ENCODE measurements at places on chromosomes 6 and 20.

DNA sequence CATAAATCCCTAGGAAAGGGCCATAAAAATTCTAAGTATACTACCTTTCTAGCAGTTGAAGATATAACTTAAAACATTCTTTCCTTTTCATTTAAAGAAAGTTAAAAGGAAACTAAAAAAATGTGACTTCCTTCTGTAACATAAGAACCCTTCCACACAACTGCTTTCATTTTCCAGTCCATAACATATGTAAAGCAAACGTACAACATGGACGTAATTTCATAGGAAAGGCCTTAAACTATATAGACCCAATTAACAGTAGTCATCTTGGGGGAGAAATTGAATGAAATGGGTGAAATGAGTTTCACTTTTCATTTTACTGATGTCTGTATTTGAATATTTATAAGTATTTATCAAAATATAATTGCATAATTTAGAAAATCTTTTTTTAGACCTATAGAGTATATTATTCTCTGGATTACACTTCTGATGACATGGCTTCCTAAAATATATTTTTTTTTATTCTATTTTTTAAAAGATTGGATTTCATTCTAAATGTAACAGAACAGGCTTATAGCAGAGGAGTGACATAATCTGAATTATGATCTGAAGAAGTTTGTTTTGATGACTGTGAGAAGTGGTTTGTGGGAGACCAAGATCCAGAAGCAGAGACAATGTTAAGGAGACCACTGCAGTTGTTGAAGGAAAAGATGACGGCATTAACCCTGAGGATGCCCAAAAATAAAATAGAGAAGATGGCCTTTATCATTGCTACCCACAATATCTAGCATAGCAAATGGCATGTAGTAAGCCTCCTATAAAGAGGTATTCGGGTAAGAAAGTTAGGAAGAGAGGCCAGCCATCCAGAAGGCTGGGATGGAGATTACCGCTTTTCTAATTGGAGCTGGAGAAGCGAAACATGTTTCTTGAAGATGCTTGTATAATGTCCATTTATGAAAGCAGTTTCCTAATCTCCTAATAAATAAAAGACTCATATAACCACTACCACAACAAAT, 260.4 kb downstream of the PTPRK start:
- no peak for DNase-seq

- no peak for DNase-seq
Observed at GRCh38 chr20:9375221-9375681, 139.1 kb upstream of the LAMP5 start.

GRCh38 chr6:129908356-129908755, 47.2 kb upstream of the TMEM244 start:
- DNase-seq, result no peak

- DNase-seq, result no peak
Observed at GRCh38 chr6:160036331-160036695, 67.4 kb downstream of the IGF2R start.

GRCh38 chr6:55088902-55089301, 85.4 kb upstream of the HCRTR2 start:
- no peak for DNase-seq

DNA sequence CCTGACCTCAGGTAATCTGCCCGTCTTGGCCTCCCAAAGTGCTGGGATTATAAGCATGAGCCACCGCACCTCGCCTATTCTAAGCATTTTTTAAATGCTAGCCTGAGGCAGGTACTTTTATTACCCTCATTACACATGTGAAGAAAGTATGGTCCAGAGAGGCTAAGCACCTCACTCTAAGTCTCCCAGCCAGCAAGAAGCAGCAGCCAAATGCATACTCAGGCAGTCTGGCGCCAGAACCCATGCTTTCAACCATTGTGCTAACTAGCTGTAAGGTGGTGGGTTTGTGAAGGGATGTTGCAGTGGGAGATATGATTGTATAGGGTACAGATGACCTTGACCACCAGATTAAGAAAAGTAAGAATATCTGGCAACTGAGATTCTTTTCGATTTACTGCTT, 26.1 kb upstream of the RIPOR2 start:
- DNase-seq, result no peak

DNA sequence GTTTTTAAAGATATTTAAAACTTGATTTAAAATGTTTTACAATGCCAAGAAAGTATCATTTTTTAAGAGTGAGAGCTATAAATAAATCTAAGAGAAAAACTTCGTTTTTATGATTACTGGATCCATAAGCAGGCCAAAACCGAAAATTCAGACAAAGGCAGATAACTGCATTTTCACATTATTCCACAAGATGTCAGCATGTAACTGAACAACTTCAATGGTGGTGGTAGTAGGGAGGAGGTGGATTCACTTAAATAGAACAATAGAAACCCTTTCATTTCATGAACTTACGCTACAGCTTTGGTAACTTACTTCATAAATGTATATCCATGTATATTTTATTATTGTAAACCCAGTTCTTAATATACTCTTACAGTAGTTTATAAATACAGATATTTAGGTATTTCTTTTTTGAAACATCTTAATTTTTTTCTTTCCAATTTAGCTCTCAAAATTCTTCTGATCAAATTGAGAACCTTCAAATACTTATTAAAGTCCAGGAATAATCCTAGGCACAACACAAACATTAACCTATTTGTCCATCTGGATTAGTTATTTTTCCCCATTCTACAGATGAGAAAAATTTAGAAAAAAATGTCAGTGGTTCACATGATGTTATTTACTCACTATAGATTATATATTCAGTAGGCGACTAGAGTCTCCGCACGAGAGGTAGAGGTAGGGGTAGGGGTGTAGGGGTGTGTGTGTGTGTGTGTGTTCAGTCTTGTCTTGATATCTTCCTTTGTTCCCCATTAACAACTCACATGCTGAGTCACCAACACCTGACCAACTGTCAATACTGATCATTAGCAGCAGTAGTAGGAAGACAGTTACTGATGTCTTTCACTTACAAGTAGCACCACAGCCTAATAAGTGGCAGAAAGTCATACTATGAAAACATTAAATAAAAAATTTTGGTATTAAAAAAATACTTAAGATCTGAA, 111.5 kb downstream of the ARHGAP18 start:
- DNase-seq, result no peak

- no peak for DNase-seq
Observed at GRCh38 chr20:48760403-48760983, 67.3 kb downstream of the PREX1 start.

- no peak for DNase-seq
Observed at GRCh38 chr6:83514866-83515466, 2.6 kb downstream of the PRSS35 start.

DNA sequence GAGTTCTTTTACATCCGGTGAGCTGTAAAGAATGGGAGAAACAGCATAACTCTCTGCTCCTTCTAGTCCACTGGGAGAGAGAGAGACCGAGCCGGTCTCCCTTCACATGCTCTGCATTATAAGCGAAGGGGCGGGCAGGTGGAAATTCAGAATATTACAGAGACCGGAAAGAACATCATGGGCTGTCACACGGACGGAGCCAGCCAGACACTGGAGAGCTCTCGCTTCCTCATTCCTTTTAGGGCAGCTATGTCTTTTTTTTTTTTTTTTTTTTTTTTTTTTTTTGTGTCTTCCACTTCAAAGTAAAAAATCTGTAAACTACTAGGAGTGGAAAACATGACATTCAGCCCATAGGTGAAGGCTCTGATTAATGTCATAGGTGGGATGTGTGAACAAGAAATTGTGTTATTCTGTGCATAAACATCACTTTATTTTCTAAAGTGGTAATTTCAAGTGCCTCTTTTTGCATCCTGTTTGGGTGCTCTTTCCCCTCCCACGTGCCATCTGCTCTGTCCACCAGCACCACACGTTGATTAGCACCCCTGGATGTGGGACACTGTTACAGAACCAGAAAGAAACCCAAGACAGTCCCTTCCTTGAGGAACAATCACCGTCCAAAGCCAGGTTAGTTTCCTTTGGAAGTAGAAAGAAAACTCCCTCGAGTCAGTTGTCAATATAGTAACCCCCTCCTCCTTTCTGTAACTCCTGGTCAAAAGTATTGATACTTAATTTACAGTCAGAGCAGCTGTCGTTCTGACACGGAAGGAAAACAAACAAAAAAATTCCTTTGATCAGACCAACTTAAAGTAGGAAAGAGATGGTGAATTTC, at the start of gene TAGAP:
TSS of gene TAGAP (minus strand) at position 93 of the 829 bp plus-strand sequence. CDS start 845 bp downstream, outside the sequence.
- no peak for DNase-seq

GRCh38 chr6:111818539-111819226, 54.6 kb downstream of the FYN start:
- no peak for DNase-seq

GRCh38 chr20:13468166-13468565, 170.6 kb downstream of the TASP1 start:
- no peak for DNase-seq

DNA sequence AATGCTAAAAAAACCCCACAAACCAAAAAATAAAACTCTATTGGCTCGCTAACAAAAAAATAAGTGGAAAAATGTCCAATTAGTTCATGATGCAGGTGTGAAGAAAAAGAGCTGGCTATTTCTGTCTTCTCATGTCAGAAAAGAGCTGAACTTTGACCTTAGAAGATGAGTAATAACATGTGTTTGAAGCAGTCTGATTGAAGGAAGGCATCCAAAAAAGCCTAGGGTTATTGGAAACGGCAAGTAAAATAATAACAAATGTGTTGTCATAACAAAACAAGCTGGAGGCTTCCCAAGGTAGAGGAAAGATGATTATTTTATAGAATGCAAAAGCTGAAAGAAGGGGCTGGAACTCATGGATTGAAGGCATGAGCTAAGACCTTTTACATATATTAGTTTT, 94.4 kb upstream of the FAM184A start:
- DNase-seq, result no peak

- no peak for DNase-seq
Observed at GRCh38 chr6:133159255-133159795, 81.8 kb upstream of the EYA4 start.

DNA sequence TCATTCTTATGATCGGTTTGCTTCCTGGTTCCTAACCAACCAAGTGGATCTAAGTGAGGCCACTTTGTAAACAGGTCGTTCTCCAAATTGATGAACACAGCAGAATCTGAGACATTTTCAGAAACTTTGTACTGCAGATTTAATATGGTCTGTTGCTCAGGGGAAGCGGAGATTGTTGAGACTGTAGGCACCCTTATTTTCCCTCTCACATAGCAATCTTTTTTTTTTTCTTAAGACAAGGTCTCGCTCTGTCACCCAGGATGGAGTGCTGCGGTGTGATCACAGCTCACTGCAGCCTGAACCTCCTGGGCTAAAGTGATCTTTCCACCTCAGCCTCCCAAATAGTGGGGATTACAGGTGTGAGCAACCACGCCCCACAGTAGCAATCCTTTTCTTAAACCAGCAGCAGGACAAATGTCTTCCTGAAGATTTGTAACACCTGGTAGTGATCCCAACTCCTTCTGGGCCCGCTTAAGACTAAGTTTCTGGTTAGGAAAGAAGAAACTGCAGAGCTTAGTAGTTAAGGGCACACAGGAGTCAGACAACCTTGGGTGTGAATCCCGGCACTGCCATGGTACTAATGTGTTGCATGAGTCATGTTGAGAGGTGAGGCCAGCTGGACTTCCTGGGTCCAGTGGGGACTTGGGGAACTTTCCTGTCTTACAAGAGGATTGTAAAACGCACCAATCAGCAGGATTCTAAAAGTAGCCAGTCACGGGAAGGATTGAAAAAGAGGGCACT, 48.4 kb upstream of the EZR start:
- no peak for DNase-seq

DNA sequence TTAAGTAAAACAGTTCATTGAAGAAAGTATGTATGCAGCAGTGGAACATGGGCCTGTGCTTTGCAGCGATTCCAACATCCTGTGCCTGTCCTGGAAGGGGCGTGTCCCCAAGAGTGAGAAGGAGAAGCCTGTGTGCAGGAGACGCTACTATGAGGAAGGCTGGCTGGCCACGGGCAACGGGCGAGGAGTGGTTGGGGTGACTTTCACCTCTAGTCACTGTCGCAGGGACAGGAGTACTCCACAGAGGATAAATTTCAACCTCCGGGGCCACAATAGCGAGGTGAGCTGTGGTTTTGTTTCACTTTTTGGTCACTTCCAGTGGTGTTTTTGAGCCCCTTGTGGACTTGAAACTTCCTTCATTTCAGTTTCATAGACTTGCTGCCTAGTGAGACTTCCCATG, 1.7 kb downstream of the TULP4 start:
- DNase-seq, result no peak

- DNase-seq, result no peak
Observed at GRCh38 chr20:44733341-44734069, 12.2 kb upstream of the KCNK15 start.

GRCh38 chr20:8986631-8987030, 82.3 kb upstream of the PLCB4 start:
- DNase-seq, result no peak

- no peak for DNase-seq
Observed at GRCh38 chr6:152355166-152355565, 282.0 kb downstream of the SYNE1 start.

DNA sequence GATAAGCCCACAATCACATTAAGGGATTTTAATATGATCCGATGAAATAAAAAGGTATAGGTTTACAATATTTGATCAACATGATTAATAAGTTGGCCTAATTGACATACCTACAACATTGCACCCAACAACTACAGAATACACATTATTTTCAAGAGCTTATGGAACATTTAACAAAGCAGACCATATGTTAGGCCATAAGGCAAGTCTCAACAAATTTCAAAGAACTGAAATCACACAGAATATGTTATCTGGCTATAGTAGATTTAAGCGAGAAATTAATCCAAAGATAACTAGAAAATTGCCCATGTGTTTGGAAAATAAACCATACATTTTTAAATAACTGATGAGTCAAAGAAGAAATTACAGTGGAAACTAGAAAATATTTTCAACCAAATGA, 126.0 kb upstream of the KCNG1 start:
- DNase-seq, result no peak

- peak; percentile 80 for DNase-seq
Observed at GRCh38 chr20:62219992-62220665, at the start of gene HRH3. Gene HRH3, minus strand, starts transcription at chr20:62220278. Its CDS starts 308 bp downstream, at chr20:62219970.
